Body of pancreas (tissue), 4 donors: ENCODE measurements at places on chromosomes 2 and 18. TPM values are rescaled to one million over a fixed set of nuclear protein-coding genes. Genes with fewer than 3 reads are reported as not detected.

The CNGA3 gene
- 1.3 TPM for total RNA-seq

The CD302 gene
- 30.0 TPM for total RNA-seq

The COLEC11 gene
- 11.5 TPM for total RNA-seq

The MAIP1 gene
- total RNA-seq: 11.2 TPM

The CCDC102B gene
- 6.3 TPM for total RNA-seq

The OXER1 gene
- total RNA-seq: 6.9 TPM

The RBBP8 gene
- total RNA-seq: 32.6 TPM

The GCKR gene
- 1.6 TPM for total RNA-seq

The ACKR3 gene
- total RNA-seq: 18.1 TPM

The ZAP70 gene
- total RNA-seq: 2.1 TPM

The ACTR2 gene
- 26.0 TPM for total RNA-seq

The CBLN2 gene
- total RNA-seq: not detected

The HOXD9 gene
- 1.6 TPM for total RNA-seq

The NGEF gene
- total RNA-seq: 4.9 TPM

The TGFA gene
- total RNA-seq: 18.5 TPM

The RTP5 gene
- total RNA-seq: not detected

The ATP6V1C2 gene
- total RNA-seq: 0.66 TPM

The PSD4 gene
- 83.4 TPM for total RNA-seq

The ALK gene
- total RNA-seq: under 0.01 TPM

The ATP8B1 gene
- 18.5 TPM for total RNA-seq

The ZNF396 gene
- total RNA-seq: 2.6 TPM

The DSC2 gene
- 8.9 TPM for total RNA-seq

The IL37 gene
- not detected for total RNA-seq

The LIMS3 gene
- 4.7 TPM for total RNA-seq

The SKA1 gene
- 0.52 TPM for total RNA-seq

The RGPD3 gene
- total RNA-seq: not detected

The SESTD1 gene
- total RNA-seq: 13.2 TPM

The NAT8 gene
- not detected for total RNA-seq

The ADD2 gene
- total RNA-seq: 7.6 TPM
